ENCODE measurements at places on chromosomes 4 and X.

DNA sequence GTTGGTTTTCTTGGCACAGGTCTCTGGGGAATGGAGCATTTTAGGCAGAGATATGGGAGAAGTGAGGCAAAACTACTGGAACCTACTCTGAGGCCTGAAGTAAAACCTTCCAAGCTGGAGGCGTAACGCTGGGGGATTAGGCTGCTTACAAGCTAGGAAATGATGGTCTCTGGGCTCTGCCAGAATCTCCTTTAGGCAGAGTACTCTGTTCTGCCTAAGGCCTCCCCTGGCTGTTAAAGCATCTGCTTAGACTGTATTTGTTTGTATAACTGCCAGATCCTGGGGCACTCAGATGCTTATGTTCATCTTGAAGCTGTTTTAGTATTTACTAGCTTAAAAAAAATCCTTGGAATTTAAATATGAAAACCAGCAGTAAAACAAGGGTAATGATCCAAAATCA is 822.2 kb downstream of the RPA4 start:
- DNase-seq = no peak

- no peak for DNase-seq
Measured at GRCh38 chr4:18536428-18536827, 514.9 kb upstream of the LCORL start.

- DNase-seq = no peak
Measured at GRCh38 chr4:121562811-121563210, 134.0 kb downstream of the ANXA5 start.

DNA sequence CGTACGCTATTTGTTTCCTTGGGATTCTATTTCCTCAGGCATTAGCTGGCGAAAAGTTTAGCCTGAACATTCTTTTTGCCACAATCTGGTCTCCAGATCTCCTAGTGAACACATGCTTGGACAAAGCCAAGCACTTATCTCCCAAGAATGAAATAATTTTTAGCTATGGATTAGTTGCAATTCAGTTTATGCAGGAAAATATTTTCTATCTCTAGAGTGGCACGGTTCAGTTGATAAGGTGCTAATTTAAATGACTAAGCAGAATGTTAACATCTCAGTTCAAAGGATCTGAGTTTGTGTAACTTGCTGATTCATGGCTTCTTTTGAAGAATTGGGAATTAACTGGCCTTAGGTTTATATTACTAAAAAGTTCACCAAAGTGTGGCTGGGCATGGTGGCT is 58.1 kb upstream of the JADE1 start:
- no peak for DNase-seq

GRCh38 chr4:20420916-20421602 is 169.4 kb downstream of the SLIT2 start:
- no peak for DNase-seq

GRCh38 chr4:76208005-76208765 is 5.4 kb downstream of the SCARB2 start:
- peak; percentile 77 for DNase-seq

- DNase-seq = no peak
Measured at GRCh38 chrX:155262970-155263754, 1.1 kb downstream of the RAB39B start.

GRCh38 chr4:84962102-84962501 is 4.4 kb downstream of the WDFY3 start:
- DNase-seq = no peak

GRCh38 chrX:6120329-6120728 is 108.3 kb downstream of the NLGN4X start:
- DNase-seq = no peak

DNA sequence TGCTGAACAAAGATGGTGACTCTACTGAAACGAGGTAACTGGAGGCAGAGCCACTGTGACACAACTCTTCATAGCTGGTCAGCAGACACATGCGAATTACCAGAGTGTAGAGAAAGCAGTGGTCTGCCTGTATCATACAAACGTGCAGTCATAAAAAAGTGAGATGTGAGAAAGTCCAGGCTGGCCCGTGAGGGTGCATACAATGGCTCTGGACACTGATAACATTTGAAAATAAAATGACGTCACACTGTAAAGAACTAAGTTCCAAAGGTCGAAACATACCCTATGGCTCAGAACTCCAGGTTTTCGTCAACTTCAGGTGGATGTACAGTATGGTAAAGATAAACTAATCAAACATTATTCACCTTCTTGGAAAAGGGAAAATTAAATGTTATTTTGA is 95.7 kb downstream of the SHISA3 start:
- DNase-seq = no peak

DNA sequence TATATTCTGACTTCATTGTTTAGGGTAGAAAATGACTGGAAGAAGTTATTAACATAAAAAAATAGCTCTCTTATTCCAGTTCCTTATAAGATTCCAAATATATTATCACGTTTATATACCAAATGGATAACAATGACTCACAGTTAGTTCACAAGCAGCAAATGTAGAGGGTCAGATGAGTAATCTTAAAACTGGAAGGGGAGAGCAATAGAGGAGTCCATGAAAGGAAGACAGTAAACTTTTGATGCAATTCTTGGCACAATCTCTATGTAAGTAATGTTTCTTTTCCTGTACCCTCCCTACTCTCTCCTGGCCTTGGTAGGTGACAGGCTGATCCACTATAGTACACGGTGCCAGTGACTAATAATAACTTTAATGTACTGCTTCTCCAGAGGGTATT is 259.0 kb upstream of the TRPC5 start:
- DNase-seq = no peak

DNA sequence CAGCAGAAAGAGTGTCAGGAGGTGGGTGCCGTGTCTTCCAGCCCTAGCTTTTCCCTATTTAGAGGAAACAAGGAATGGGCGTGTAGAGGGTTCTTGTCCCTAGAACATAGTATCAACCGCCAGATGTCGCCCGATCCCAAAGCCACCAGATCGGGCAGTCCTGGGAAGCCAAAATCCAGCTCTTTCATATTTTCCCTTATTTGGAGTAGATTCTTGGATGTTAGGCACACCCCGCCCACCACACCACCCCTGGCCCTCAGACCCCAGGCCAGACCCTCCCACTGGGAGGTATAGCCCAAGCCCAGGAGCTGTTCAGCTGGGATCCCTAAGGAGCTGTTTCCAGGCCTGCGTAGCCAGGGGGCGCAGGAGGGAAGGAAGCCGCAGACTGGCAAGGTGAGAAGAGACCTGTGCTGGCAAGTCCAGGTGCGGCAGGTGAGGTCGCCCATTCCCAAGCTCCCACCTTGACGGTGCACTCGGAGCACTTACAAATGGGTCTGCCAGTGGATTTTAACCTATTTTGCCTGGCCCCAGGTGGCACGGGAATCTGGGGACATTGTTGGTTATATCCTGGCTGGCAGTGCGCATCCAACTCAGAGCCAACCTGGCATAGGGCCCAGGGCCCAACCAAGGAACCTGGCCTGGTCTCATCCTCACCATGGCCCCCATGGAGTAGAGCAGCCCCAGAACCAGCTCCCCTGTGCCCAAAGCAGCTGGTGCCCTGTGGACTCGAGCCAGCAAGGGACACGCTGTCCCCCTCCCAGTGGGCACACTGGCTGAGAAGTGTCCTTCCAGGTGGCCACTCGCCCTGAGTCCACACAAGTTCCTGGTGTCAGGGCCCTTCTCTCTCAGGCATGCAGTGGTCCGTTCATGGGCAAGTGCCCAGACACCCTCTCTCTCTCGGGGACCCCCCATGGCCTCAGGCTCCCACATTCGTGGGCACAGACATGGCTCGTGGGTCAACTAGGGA is 811 bp downstream of the FLNA start:
- peak; percentile 55 for DNase-seq

DNA sequence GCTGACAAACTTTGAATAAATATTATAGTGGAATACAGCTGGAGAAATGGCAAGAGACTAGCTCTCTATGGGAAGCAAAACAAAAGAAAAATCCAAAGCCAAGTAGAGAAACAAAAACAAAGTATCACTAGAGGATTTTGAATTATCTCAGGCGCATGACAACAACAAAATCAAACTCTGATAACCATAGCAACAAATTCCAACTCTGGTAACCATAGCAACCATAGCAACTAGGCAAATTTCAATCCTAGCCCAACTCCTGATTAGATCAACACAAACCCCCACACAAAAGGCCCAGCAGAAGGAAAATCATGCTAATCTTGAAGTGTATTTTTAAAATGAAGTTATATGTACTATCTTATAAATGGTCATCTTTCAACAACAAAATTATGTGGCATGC is 98.4 kb upstream of the MAGEE2 start:
- DNase-seq = no peak

GRCh38 chr4:153371701-153372234 is 27.3 kb downstream of the MND1 start:
- no peak for DNase-seq

DNA sequence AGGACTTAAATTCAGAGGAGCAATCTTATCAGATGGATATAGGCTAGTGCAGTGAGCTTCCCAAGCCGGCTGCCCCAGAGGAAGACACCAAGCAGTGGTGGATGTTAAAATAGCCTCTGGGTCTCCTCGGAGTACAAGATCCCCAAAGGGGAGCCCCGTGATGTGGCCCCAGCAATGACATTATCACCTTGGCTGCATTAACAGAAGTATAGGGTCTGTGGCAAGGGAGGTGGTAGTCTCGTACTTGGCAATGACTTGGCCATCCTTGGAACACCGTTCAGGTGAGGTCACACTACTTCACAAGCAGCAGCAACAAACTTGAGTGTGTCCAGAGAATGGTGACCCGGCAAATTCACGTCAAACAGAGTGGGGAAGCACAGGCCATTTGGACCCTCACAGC is 67.8 kb downstream of the PSAPL1 start:
- no peak for DNase-seq

- DNase-seq = no peak
Measured at GRCh38 chr4:17124767-17125166, 226.3 kb upstream of the LDB2 start.

DNA sequence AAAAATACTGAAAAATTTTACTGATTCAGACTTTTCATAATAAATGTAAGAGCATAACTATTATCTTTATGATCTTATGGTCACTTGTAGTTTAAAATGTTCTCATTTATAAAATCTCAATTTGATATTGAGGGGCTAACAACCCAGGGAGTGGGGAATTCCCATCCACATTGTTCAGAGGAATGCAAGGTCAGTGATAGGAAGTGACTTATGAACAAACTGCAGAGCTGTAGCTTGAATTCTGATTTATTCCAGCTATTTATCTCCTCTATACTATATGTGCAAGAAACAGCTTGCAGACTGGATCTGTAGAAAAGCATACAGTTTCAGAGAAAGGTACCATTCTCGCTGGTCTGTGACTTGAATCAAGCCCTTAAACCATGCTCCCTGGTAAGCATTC is 61.6 kb downstream of the SEC24D start:
- no peak for DNase-seq

GRCh38 chr4:36316607-36317006 is 35.2 kb downstream of the DTHD1 start:
- no peak for DNase-seq

GRCh38 chrX:113741744-113742143 is 842.1 kb upstream of the HTR2C start:
- DNase-seq = no peak

- no peak for DNase-seq
Measured at GRCh38 chr4:10949039-10949733, 264.6 kb upstream of the CLNK start.

- no peak for DNase-seq
Measured at GRCh38 chrX:134990801-134991481, at the start of gene SMIM10. TSS of gene SMIM10 (plus strand) at chrX:134990991. CDS start at chrX:134991096, 105 bp downstream.

DNA sequence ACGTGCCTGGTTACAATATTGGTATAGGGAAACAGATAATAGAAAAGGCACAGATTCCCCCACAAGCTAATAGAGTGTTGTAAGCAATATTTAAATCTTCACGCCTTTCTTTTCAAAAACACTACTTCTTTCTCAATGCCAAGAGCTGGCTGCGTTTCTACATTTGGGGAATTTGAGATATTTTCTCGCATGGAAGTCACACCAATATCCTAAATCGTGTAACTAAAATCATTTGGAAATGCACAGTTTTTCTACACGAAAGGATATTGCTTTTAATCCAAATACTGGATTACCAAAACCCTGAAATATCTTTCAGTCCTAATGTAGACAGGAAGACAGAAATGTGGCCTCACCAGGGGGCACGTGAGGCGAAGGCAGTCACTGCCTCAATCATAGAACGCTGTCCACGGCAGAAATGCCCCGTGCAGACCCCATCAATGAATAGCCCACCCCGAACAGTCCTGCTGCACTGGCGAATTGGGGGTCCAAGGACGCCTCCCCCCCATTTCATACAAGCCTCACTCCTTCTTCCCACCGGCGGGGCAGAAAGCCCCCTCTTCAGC is 106.6 kb downstream of the NSUN7 start:
- no peak for DNase-seq

DNA sequence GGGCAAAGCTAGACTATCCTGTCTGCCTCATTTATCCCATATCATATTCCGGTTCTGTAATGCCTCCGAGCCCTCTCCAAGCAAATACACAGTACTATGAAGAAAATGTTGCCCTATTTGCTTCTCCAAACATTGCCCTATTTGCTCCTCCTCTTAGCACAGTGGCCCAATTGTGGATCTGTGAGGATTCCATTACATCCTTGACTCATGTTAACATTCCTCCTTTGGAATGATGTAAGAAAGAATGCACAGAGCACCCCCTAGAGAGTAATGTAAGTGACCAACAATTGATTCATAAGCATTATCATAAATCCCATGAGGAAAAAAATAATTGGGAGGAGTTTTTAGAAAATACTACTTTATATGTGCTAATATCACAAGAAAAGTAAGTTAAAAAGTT is 11.3 kb upstream of the BTC start:
- DNase-seq = no peak

DNA sequence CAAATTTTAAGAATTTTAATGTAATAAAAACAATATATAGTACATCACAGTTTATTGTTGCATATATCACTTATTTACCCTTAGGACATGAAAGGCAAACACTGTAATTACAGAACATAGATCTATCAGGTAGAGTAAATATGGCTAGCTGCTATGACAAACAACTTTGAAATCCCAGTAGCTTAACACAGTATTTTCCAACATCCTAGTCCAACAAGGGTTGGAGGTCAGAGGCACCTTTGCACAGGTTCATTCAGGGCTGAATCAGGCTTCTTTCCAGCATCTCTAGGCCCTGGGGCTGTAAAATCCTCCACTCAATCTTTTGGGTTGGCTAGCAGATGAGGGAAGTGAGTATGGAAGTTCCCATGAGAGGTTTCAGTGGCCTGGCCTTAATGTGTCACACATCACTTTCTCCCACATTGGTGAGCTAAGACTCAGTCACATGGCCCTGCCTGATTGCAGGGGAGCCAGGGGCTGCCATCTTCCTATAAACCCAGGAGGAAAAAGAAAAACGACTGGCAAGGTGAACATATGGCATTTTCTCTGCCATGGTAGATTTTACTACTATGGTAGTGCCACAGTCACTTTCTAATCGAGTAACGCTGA is 32.9 kb downstream of the HERC6 start:
- DNase-seq = no peak

GRCh38 chr4:139083607-139083955 is 68.0 kb downstream of the NOCT start:
- peak; percentile 73 for DNase-seq

- DNase-seq = no peak
Measured at GRCh38 chrX:123188081-123188480, 4.0 kb downstream of the GRIA3 start.

DNA sequence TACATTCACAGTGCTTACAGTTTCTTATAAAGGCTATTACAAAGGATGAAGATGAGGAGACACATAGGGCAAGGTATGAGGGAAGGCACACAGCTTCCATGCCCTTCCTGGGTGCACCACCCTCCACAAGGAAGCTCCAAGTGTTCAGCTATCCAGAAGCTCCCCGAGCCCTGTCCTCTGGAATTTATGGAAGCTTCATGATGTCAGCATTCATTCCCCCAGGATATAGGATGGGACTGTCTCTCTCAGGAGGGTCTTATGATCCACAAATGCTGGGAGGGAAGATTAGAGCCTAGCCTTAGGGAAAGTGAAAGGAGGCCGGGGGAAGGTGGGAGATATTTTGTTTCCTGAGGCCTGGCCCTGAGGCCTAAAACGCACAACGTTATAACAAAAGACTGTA is 236.0 kb downstream of the ANK2 start:
- no peak for DNase-seq

Data from dorsolateral prefrontal cortex (tissue), 122 donors.